Activated CD4-positive, alpha-beta memory T cell treated with anti-CD3 and anti-CD28 coated beads, Interleukin-2, amount 10 ng/mL, durations not matched to agents 7 days and 5 days (primary cell): ENCODE measurements at places on chromosomes 6 and 20. TPM values are rescaled to one million over a fixed set of nuclear protein-coding genes. Genes with fewer than 3 reads are reported as not detected.

SHLD1 gene
- total RNA-seq = 9.4 TPM

DNA sequence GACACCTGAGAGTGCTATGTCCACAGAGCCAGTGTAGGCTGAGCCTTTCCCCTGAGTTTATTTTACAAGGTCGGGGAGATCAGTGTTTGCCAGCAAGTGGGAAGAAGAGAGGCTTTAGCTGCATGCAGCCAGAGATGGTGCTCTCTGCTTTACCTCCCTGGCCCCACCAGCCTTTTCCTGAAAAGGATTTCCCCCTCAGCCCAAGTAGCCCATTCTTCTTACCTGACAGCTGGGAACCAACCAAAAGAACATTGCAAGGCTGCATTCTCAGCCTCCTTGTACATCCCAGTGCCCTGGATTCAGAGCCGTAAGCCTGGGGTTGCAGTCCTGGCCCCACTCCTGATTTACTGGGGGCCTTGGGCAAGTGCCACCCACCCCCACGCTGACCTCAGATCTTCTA lies 16.9 kb downstream of the SNPH start:
- no peaks in the 10 kb centered on the region for H3K36me3 ChIP-seq
- H3K4me1 ChIP-seq = peaks cover 18% of the 10 kb centered on the region
- H3K27ac ChIP-seq = no peak overlapping the region

DNA sequence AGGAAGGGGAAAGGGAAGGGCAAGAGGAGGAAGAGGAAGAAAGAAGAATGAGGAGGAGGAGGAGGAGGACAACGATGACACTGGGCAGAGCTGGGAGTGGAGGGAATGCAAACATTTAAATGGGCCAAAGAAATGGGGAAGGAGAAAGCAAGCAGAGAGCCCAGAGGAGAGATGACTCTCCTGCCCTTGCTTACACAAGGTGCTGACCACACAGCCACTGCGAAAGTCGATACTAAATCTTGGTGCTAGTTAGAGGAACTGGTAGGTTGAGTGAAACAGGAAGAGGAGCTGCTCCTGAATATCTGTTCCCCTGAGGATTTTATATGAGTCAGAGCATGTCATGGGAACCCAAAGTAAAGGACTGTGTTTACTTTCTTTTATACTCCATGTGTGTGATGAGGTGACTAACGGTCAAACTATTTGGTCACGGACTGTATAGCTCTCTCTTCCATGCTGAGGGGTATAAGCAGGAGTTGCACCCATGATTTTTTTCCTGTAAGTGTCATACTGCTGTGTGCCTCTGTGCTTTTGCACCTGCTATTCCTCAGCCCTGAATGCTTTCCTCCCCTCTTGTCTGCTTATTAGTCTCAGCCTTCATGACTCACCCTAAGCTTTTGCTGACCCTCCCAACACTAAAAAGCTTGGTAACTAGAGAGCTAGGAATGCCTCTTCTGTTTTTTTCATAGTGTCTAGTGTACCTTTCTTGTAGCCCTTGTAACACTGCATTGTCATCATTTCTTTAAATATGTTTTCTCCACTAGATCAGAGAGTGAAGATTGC lies 9.5 kb upstream of the PAQR8 start:
- peaks cover 9% of the 10 kb centered on the region for H3K4me1 ChIP-seq
- H3K27me3 ChIP-seq = peaks cover 6% of the 10 kb centered on the region
- no peak for DNase-seq
- H3K4me3 ChIP-seq = no peak overlapping the region
- H3K36me3 ChIP-seq = no peaks in the 10 kb centered on the region

GRCh38 chr6:90544741-90545140 lies 42.1 kb downstream of the MAP3K7 start:
- DNase-seq = no peak
- no peak overlapping the region for H3K4me3 ChIP-seq
- no peaks in the 10 kb centered on the region for H3K27me3 ChIP-seq
- peaks cover 48% of the 10 kb centered on the region for H3K36me3 ChIP-seq
- H3K27ac ChIP-seq = no peak overlapping the region
- H3K4me1 ChIP-seq = peaks cover 3% of the 10 kb centered on the region

DNA sequence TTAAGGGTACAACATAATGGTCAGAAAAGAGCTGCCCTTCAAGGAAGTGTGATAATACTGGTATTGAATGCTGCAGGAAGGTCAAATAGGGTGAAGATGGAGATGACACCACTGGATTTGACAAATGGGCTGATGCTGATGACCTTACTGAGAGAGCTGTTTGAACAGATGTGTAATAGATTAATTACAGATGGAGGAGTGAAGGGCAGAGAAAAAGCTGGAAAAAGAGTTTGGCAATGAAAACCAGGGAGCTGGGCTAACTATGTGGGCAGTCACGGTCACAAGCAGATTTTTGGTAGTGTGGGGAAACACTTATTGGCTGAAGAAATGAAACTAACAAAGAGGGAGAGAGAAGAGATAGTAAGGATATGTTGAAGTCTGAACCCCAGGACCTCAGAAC lies 83.6 kb upstream of the ENPP5 start:
- H3K4me1 ChIP-seq = no peaks in the 10 kb centered on the region
- H3K36me3 ChIP-seq = no peaks in the 10 kb centered on the region
- peaks cover 3% of the 10 kb centered on the region for H3K27me3 ChIP-seq
- no peak overlapping the region for H3K27ac ChIP-seq

BPIFB4 gene
- total RNA-seq = not detected

GRCh38 chr6:85283436-85283835 lies 166.4 kb upstream of the NT5E start:
- no peak for DNase-seq
- no peak overlapping the region for H3K27ac ChIP-seq
- no peaks in the 10 kb centered on the region for H3K4me1 ChIP-seq
- no peak overlapping the region for H3K4me3 ChIP-seq

ATP5F1E gene
- total RNA-seq = 82.1 TPM

GRCh38 chr6:96626759-96627364 lies 63.9 kb downstream of the FHL5 start:
- peaks cover 4% of the 10 kb centered on the region for H3K4me1 ChIP-seq
- no peak overlapping the region for H3K27ac ChIP-seq
- H3K4me3 ChIP-seq = no peak overlapping the region
- no peaks in the 10 kb centered on the region for H3K36me3 ChIP-seq

- no peak for DNase-seq
- H3K36me3 ChIP-seq = peaks cover 47% of the 10 kb centered on the region
- H3K27me3 ChIP-seq = no peaks in the 10 kb centered on the region
- H3K27ac ChIP-seq = peak overlapping the region; percentile 52
- no peak overlapping the region for H3K4me3 ChIP-seq
Observed at GRCh38 chr6:160108077-160108476, 13.5 kb upstream of the SLC22A1 start.

IL17F gene
- 13.3 TPM for total RNA-seq

GRCh38 chr6:20409427-20409971 lies 7.8 kb downstream of the E2F3 start:
- DNase-seq = peak; percentile 32
- no peaks in the 10 kb centered on the region for H3K27me3 ChIP-seq
- H3K27ac ChIP-seq = peak overlapping the region; percentile 82
- peak overlapping the region; percentile 49 for H3K4me3 ChIP-seq
